ENCODE measurements at places on chromosomes 12 and 14.

DNA sequence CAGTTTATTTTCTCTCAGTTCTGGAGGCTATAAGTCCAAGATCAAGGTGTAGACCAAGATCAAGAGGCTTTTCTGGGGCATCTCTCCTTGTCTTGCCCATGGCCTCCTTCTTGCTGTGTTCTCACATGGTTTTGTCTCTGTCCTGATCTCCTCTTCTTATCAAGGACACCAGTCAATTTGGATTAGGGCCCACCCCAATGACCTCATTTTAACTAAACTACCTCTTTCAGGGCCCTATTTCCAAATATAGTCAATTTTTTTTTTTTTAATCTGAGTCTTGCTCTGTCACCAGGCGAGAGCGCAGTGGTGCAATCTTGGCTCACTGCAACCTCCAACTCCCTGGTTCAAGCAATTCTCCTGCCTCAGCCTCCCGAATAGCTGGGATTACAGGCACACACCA lies 50.8 kb downstream of the TSHR start:
- DNase-seq = no peak

DNA sequence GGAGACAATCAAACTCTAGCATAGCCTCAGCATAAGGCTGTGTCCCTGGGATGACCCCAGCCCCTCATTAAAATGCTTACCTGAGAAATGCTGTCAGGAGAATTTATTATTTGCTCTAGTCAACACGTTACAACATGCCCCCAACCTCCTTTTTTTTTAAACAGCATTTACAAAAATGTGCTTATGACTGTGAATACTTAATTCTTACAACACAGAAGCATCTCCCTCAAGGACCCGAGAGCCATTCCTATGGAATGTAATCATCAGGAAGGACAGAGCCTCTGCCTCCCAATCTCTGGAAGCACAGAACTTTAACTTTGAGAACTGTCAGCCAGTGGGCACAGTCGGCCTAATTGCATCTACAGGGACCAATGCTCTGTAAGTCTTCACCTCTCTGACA lies 136.6 kb upstream of the OVCH1 start:
- no peak for DNase-seq

- no peak for DNase-seq
Measured at GRCh38 chr14:90419200-90419599, 22.4 kb downstream of the CALM1 start.

- DNase-seq = no peak
Measured at GRCh38 chr14:74244115-74244514, 4.9 kb downstream of the VSX2 start.

DNA sequence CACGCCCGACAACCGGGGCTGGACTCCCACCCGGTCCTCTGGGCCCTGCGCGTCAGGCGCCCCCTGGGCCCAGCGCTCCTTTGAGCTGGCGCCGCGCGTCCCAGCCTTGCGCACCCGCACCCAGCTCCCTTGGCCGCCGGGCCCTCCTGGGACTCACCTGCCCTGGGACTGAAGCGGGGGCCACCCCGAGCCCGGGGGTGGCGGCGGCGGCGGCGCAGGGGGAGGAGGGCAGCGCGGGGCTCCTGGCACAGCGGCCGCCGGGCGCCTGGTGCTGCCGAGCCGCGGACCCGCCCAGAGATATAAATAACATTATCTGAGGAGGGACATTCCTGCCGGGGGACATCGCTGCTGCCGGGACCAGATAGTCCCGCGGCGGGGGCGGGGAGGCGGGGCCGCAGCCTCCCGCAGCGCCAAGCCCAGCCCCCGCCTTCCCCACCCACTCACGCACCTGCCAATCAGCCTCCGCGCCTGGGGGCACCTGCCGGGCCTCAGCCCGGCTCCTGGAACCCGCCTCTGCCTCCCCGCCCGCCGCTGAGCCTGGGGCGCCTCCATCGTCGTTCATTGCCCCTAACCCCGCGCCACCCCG lies at the start of gene SPTB:
TSS of gene SPTB (minus strand) at position 273 of the 586 bp plus-strand sequence. CDS start 56,813 bp downstream, outside the sequence.
- DNase-seq = peak; percentile 55

DNA sequence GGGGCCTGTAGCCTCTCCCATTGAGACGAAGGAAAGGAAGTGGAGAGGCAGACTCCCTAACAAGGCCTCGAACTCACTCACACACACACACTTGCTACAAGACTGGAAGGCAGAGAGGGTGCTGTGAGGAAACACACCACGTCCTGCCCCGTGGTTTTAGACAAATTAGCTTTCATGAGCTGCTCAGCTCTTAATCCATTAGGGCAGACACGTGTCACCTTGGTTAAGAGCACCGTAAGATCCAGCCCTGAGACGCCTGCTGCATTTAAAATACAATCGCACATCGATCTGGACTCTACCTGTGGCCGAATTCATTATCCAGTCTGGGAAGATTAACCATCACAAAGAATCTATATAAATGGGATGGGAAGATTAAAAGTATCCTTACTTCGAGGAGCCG lies 72.0 kb downstream of the RIMBP2 start:
- DNase-seq = no peak

DNA sequence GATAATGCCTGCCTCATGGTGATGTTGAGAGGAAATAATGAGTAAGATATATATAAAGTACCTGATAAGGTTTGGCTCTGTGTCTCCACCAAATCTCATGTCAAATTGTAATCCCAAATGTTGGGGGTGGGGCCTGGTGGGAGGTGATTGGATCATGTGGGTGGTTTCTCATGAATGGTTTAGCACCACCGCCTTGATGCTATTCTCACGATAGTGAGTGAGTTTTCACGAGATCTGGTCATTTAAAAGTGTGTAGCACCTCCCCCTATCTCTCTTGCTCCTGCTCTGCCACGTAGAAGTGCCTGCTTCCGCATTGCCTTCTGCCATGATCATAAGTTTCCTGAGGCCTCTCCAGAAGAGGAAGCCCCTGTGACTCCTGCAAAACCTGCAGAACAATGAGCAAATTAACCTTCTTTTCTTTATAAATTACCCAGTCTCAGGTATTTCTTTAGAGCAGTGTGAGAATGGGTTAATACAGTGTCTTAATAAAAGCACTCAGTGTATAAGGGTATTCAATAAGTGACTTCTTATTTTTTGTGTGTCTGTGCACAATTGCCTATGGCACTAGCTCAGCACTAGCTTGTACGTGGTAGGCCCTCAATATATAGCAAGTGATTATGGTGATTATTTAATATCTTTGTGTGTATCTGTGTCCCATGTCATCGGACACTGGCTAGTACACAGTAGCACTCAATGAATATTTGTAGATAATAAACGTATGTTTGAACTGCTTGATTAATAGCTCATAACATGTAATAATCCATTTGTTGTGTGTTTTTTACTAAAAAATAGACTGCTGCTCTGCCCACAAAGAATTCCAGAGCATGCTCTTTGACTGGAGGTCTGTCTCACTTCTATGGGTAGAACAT lies 138.1 kb upstream of the LMNTD1 start:
- no peak for DNase-seq

- no peak for DNase-seq
Measured at GRCh38 chr12:3127832-3128231, 50.7 kb downstream of the TSPAN9 start.

DNA sequence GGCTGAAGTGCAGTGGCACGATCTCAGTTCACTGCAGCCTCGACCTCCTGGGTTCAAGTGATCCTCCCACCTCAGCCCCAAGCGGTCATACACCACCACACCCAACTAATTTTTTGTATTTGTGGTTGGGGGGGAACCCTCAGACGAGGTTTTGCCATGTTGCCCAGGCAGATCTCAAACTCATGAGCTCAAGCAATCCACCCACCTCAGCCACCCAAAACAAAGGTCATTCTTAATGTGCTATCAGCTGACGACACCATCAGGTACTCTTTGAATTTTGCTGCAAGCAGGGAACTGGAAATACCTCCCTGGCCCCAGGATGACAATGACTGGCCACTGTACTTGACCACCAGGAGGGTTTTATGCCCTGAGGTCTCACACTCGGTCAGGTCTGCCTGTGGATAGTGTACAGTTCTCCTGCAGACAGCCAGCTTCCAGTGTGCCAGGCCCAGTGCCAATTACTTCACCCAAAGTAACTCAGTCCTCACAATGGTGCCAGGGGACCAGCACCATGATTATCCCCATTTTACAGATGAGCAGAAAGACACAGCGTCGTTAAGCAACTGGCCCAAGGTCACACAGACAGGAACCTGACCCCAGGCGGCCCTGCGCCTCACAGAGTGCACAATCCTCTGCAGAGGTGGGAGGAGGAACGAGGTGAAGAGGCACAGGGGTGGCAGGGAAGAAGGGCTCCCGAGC lies 42.9 kb downstream of the ITPK1 start:
- DNase-seq = no peak

DNA sequence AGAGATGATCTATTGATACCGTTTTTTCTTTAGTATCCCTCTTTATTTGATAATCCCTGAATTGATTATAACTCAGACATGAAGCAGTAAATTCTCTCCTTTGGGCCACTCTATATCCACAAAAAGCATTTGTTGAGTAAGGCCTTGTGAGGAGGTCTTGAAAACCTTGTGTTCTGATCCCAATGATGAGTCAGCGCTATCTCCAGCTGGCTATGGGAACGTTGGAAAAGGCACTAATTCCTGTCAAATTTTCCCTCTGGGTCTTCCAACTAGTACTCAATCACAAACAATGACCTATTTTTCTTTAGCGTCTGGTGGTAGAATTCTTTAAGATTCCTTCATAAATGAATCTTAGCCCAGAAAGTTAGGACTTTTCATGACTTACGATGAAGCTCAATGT lies 168.4 kb upstream of the LRIG3 start:
- DNase-seq = no peak

GRCh38 chr14:90491221-90491885 lies 94.5 kb downstream of the CALM1 start:
- no peak for DNase-seq

- no peak for DNase-seq
Measured at GRCh38 chr12:66197495-66197921, 8.5 kb downstream of the IRAK3 start.

DNA sequence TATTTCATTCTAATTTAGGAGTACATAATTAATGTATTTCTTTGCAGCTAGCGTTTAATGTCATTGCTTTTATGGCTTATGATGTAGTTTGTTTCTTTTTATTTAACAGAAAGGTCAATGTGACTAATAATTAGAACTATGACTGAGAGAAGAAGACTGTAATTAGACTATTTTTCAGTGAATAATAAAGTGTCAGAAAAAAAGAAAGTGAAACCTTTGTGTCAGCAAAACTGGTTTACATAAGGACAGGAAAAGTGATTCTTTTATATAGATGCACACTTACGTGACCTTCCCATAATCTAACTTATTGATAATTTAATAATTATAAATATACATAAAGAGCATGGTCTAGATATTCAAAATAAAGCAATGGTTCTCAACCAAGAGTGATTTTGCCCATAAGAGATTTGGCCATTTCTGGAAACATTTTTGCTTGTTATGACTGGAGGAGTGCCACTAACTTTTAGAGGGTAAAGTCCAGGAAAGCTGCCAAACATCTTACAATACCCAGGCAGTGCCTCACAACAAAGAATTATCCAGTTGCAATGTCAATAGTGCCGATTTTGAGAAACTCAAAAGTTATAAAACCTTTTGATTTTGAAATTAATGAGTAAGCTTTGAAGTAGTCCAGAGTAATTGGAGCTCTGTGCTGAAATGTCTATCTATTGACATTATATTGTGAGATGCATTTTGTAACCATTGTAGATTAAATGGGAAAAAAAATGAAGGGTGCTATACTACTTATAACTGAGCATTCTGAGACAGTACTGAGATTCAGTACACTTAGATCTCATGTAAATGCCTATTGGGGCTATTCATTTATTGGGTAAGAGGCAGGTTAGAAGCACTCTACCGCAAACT lies 227.1 kb downstream of the C12orf50 start:
- DNase-seq = no peak

DNA sequence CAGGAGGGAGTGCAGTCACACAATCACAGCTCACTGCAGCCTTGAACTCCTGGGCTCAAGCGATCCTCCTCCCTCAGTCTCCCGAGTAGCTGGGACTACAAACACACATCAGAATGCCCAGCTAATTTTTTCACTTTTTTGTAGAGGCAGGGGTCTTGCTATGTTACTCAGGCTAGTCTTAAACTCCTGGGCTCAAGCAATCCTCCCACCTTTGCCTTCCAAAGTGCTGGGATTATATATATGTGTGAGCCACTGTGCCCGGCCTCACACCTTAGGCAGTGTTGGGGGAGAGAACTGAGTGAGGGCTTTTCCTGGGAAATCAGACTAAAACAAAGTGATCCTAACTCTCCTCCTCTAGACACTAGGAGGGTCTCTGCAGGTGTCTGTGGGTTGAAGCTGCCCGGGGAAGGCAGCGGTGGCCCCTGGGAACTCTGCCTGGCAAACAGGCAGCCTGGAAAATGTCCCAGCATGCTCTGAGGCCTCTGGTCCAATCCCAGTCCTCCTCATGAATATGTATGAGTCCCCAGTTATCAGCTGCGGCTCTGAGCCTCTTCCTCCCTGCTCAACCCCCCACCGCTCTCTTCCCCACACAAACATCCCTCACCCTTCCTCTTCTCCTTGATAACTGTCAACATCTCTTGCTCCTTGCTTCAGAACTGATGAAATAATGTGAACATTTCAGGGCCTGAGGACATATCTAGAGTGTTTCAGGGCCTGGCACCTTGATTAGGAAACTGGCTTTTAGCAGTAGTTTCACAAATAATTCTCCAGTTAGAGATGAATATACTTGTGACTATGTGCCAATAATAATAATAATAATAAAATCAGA lies 7.9 kb upstream of the NAA25 start:
- DNase-seq = no peak

- DNase-seq = no peak
Measured at GRCh38 chr14:81536241-81536771, 2.7 kb upstream of the SEL1L start.

DNA sequence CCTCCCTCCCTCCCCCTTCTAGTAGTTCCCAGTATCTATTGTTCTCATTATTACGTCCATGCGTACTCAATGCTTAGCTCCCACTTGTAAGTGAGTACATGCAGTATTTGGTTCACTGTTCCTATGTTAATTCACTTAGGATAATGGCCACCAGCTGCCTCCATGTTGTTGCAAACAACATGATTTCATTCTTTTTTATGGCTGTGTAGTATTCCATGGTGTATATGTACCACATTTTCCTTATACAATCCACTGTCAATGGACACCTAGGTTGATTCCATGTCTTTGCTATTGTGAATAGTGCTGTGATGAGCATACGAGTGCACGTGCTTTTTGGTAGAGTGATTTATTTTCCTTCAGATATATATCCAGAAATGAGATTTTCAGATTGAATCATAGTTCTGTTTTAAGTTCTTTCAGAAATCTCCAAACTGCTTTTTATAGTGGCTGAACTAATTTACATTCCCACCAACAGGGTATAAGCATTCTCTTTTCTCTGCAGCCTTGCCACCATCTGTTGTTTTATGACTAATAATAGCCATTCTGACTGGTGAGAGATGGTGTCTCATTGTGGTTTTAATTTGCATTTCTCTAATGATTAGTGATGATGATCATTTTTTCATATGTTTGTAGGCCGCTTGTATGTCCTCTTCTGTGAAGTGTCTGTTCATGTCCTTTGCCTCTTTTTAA lies 17.9 kb upstream of the CLEC7A start:
- DNase-seq = no peak

- peak; percentile 66 for DNase-seq
Measured at GRCh38 chr12:22046090-22046967, at the start of gene CMAS. CMAS (plus strand) TSS chr12:22046218; CDS start chr12:22046304, 86 bp downstream.

All from activated CD4-positive, alpha-beta T cell treated with anti-CD3 and anti-CD28 coated beads for 1 hour (primary cell).